ENCODE measurements at places on chromosomes 7 and 10.

DNA sequence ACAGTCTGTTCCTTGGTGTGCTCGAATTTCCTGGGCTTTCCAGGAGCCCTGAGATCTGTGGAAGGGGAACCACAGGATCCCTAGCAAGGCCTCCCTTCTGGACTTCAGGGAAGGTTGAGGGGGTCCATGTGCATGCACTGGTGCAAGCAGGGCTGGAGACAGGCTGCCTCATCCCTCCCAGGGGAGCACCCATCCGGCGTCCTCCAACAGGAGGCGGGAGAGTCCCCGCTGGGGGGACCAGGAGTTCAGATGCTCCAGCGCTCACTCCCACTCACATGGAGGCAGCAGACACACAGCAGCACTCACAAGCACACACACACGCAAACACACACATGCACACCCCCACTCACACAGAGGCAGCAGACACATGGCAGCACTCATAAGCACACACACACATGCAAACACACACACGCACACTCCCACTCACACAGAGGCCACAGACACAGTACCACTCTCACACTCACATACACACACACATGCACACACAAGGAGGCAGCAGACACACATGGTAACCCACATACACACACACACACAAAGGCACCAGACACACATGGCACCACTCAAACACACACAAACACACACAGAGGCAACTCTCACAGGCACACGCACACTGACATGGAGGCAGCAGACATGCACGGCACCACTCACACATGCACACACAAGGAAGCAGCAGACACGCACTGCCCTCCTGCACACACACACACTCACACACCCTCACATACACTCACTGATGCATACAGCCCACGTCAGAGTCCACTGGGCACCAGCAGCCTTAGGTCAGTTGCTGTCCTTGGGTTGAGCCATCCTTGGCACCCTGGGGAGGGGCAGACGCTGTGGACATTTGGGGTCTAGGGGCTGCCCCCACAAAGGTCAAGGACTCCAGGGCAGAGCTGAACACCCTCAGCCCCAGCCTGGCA lies 247.0 kb upstream of the PPP2R2D start:
- DNase-seq, result no peak

DNA sequence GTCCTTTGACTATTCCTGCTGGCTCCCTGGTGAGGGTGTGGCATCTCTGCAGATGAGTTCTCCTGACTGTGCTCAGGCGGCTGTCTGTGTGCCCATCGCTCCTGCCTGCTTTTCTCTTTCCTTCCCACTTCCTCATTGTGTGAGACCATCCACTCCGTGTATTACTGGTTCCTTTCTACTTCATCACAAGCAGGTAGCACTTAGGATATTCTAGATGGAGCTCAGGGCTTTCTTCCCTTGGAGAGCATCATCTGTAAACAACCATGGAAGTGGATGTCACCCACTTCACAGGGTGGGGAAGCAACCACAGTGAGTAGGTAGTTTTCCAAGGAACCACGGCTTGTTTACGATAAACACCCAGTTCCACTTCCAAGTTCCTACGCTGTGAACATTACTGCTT lies 15.7 kb downstream of the DNAJB6 start:
- no peak for DNase-seq

DNA sequence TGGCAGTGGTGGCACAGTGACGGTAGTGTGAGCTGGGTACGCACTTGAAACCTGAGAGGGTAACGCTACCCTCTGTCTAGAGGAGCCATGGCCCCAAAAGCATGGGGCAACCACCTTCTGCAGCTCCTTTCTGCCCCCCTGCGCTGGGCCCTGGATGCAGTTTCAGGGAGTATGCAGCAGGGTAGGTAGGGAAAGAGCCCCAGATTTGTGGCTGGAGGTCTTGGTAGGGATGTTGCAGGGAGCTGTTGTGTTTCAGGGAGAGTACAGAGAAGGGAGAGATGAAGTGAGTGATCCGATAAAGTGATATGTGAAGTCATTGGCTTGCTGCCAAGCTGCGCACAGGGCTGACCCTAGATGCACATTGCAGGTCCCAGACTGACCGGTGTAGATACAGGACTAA lies 2.7 kb upstream of the PGAM2 start:
- DNase-seq, result no peak

GRCh38 chr7:137928626-137929025 lies 73.3 kb downstream of the CREB3L2 start:
- DNase-seq, result no peak

All from activated CD8-positive, alpha-beta T cell treated with anti-CD3 and anti-CD28 coated beads, Interleukin-2, amount 10 ng/mL, durations not matched to agents 7 days and 5 days (primary cell).